Kidney tubule cell (primary cell): ENCODE measurements at places on chromosomes 12 and 14.
A peak's percentile ranks its signal among the peaks of the same experiment; 100 is the strongest.

DNA sequence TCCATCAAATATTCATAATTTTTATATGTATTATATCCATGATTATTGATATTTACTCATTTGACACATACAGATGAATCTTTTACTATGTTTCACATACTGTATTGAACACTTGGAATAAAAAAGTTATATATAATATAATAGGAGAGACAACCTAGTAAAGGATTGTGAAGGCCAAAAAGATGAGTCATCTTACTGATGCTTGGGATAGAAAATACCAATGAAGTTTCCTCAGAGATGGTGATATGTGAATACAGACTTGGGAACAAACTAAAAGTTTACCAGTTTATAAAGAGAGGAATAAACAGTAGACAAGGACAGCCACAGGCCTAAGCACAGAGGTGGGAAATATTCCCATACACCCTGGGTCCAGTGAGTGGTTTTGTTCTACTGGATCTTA lies 743.9 kb upstream of the FLRT2 start:
- no peak for DNase-seq

DNA sequence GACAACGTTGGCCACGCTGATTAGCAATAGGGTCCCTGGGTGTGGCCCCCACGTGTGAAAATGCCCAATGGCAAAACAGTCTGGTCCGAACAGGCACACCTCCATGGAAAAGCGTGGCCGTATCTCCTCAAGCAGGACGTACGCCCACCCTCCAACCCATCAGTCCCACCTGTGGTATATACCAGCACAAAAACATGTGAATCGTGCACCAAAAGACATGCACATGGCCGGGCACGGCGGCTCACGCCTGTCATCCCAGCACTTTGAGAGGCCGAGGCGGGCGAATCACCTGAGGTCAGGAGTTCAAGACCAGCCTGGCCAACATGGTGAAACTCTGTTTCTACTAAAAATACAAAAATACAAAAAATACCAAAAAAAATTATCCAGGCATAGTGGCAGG lies 14.9 kb upstream of the SFSWAP start:
- no peak for DNase-seq

GRCh38 chr12:13602172-13602571 lies 379.2 kb downstream of the GRIN2B start:
- DNase-seq: no peak

DNA sequence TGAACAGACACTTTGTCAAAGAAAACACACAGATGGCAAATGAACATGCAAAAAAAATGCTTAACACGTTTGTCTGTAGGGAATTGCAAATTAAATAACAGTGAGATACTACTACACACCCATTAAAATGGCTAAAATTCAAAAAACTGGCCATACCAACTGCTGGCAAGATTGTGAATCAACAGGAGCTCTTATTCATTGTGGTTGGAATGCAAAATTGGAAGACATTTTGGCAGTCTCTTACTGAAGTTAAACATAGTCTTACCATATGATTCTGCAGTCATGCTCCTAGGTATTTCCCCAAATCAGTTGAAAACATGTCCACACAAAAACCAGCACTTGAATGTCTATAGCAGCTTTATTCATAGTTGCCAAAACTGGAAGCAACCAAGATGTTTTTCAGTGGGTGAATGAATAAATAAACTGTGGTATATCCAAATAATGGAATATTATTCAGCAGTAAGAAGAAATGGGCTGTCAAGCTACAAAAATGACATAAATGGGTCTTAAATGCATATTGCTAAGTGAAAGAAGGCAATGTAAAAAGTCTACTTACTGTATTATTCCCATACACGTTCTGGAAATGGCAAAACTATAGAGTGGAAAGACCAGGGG lies 91.4 kb downstream of the PLEKHA5 start:
- DNase-seq: peak; percentile 72

GRCh38 chr14:52013984-52014600 lies 24.7 kb downstream of the RTRAF start:
- no peak for DNase-seq

GRCh38 chr12:117114784-117115183 lies 15.6 kb upstream of the TESC start:
- DNase-seq: no peak

DNA sequence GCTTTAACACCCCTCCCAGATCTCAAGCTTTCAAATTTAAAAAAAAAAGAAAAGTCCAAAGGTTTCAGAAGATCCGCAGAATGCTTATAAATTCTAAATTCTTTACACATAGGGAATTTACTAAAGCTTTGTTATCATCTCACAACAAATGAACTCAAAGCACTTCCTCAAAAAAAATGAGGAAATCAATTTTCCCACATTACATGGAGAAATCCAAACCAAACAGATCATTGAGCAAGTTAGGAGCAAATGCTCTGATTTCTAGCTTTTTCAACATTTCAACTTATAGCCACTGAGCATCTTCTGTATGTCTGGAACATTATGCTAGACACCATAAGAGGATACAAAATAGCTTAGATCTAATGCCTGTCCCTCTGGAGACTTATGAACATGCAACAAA lies 161.0 kb downstream of the CEP128 start:
- no peak for DNase-seq

DNA sequence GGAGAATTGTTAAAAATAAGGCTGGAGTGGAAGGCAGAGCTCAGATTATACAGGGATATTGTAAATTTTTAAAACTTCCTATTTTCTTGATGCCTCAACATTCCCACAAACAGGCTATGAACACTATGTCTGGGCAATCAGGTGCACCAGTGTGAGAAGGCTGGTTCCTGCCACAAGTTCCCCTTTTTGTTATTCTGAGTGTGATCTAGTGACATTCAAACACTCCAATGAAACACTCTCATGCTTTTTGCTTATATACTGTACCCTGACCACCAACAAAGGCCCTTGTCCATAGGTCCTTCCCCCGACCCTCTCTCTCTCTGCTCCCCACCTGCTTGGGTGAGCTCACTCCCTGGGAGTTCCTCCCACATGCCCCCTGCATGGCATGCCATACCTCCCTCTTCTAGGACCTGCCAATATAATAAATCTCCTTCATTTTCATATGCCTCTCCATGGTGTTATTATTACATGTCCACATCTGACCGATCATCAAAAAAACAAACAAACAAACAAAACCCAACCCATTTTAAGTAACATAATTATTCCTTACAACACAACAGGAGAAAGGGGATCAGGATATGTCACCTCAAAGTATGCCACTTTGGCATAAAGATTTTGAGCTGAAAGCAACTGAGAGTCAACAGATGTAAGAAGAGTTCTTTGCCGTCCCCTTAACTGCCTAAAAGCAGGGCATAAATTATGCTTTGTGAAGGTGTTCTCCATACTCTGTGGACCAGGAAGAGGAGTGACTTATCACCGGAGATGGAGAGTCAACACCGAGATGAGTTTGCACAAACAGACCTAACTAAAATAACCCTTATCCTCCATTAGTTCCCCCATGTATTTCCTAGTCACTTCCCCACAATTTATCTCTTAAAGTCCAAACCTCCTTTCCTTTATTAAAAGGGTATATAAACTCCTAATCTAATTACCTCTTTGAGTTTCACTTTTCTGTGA lies 42.5 kb upstream of the CATSPERB start:
- DNase-seq: no peak

DNA sequence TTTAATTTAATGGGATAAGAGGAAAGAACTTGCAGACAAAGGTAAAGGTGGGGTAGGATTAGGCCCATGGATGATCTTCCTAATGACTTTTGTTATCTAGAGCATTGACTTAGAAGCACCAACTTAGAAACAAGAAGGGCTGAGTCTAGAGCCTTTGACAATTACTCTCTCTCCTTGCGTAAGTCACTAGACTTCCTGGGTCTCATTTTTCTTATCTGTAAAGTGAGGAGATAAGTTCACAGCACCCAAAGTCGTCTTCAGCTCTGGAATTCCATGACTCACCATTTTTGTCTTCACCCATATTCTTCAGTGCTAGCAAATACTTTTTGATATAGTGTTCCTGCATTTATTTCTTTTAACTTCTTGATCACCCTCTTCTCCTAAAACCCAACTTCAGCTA lies 75.7 kb downstream of the SSPN start:
- DNase-seq: peak; percentile 47

GRCh38 chr12:115910057-115910456 lies 367.4 kb downstream of the MED13L start:
- no peak for DNase-seq

DNA sequence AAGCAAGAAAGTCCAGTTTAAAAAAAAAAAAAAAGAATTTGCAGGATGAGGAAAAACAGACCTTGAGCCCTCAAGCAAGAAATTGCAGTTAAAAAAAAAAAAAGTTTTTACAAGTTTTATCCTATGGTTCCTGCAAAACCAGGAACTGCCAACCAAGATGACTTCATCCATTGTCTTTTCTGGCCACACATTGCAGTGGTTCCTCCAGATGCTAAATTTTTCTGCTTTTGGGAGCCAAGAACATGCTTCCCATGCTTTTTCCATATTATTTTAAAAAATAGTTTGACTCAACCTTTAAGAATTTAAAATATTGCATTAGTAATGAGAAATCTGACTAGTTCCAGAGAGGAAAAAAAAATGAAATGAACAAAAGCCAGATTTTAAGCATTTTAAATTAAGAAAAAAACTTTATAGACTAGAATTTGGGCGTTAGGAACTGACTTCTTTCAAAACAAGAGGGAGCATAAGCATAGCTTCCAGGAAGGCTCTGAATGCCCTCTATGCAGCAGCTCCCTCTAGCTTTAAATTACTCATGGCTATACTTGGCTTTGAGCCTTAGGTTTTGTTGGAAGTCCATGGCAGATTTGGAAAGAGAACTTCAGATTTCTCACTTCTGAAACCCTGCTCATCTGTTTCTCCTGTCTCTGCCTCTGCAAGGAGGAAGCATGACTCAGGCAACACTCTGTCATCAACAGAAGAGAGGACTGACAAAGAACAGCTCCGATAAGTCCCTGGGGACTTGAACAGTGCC lies 124.5 kb downstream of the GPR65 start:
- peak; percentile 3 for DNase-seq

- no peak for DNase-seq
Measured at GRCh38 chr12:6866163-6866919, 990 bp upstream of the TPI1 start.

- no peak for DNase-seq
Measured at GRCh38 chr12:64093689-64094088, 128.4 kb downstream of the KICS2 start.

DNA sequence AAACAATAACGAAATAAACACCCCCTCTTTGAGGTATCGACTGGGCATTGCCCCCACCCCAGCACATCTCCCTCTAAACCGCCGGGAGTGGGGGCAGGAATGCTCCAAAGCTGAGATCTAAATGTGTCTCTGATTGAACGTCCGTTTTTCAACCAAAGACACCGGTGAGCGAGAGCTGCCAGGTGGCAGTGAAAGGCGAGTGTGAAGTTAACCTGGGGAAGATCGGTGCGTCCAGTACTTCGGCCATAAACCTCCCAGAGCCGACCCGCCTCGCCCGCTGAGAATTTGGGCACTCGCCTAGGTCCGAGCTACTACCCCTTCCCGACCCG lies 625 bp downstream of the ANGEL1 start:
- peak; percentile 23 for DNase-seq

DNA sequence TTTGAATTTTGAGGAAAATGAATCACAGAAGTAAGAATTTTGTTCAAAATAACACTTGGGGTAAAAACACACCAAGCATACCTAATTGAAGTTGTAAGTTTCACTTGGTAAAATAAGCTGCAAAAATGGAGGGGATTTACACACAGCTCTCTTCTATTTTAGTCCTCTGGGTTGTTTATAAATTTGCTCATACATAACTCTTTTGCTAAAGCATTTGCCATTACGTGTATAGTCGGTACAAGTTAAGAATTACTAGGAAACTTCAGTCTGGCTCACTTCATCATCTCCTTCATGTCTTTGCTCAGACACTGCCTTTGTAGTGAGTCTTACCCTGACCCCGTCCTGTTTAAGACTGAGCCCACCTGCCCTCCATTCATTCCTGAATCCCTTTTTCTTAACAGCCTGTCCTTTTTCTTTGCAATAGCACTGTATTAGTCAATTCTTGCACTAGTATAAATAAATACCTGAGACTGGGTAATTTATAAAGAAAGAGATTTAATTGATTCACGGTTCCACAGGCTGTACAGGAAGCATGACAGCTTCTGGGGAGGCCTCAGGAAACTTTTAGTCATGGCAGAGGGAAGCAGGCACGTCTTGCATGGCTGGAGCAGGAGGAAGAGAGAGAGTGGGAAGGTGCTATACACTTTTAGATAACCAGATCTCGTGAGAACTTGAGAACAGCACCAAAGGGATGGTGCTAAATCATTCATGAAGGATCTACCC lies 451.1 kb downstream of the PCNX1 start:
- DNase-seq: peak; percentile 36

DNA sequence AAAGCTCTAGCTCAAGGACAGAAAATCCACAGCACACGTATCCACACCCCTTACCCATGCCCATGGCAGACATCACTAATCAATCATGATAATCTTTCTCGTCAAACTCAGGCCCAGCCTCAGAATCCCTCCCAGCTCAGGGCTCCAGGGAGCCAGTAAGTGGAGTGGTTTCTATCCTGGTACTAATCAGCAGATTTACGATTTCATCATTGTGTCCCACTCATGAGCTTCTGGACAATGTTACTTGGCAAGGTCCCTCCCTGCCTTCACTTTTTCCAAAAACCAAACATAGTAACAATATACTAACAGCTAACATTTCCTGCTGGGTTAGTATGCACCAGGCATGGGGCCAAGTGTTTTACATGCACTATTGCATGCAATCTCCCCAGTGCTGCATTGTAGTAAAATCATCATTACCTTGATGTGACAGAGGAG lies 45.8 kb upstream of the NCOR2 start:
- peak; percentile 20 for DNase-seq

DNA sequence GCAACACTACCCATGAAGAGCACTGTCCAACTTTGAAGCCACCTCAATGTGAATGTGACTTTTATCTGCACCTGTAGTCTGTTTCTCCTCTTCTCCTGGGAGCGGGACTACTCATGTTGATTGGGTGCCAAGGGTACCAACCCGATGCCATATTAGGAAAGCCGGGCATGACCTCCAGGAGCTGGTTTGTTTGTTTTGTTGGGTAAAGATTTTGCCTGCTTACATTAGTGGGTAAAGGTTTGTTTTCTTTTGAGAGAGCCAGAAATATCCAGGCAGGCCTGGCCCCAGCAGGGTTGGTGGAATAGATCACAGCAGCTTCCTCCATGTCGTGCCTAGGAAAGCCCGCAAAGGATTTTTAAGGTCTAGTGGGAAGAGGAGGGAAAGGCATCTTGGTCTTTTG lies 19.7 kb upstream of the ITPK1 start:
- DNase-seq: no peak
